Activated CD4-positive, CD25-positive, alpha-beta regulatory T cell treated with anti-CD3 and anti-CD28 coated beads, Interleukin-2, amount 50 U/mL, for 16 hours (primary cell): ENCODE measurements at places on chromosomes 13 and 19.

DNA sequence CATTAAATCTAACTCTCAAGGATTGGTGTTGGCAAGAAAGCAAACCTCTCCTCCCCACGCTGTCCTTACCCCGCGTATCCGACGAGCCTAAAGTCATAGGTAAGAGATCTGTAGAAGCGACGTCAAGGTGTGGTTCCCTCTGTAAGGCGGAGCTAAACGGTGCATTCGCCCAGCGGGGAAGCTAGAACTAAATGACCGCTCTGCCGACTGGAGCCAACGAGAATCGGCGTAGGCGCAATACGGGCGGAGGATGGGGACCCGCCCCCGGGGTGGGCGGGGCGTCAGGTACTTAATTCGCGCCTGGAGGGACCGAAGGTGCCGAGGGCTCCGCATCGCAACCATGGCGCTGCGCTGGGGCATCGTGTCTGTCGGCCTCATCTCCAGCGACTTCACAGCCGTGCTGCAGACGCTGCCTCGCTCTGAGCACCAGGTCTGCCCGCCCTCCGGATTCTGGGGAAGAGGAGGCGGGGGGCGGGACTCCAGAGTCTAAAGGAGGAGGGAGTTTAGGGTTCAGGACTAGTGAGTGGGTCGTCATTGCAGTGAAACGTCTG, at the start of gene DHDH:
DHDH (plus strand) TSS at position 318 of the 551 bp plus-strand sequence; CDS start at position 341, 23 bp downstream.
- peak; percentile 55 for DNase-seq

DNA sequence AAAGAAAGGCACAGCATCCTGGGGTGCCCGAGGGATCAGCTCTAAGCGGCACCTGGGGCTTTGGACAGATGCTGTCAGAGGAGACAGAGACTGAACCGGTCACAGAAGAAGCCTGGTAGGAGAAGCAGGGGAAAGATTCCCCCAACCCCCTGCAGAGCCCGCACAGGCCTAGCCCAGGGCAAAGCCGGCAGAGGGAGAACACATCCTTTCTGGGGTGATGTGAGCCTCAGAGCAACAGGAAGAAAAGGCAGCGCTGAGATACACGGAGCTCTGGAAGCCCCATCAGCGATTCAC, 101.2 kb downstream of the CRYL1 start:
- no peak for DNase-seq

DNA sequence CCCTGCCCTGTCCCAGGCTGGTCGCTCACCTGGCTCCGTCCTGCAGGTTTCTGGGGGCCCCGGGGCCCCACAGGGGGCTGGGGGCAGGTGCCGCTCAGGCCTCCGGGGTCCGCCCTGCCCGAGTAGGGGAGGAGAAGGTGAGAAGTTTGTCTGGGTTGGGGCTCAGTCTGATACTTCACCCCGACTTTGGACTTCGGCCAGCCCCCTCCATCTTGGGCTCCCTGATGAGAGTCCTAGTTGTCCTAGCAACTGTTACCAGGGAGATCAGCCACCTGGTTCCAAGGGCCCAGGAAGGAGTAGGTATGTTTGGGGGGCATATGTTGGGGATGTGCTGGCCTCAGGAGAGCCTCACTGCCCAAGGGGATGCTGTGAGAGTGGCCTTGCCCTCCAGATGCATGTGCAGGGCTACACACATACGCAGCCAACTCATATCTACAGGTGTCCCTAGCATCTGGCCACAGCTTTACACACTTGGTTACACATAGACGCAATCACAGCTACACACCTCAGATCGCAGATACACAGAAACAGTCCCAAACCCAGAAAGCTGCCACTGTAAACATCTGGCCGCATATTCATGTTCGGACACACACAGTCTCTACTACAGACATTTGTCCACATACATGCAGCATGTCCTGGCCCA, 3.4 kb downstream of the NUMBL start:
- DNase-seq: no peak

- DNase-seq: no peak
These were observed 17.5 kb downstream of the ELAVL3 start for GRCh38 chr19:11463391-11463790.

- DNase-seq: no peak
These were observed 22.3 kb downstream of the CEBPG start for GRCh38 chr19:33395561-33396550.

- no peak for DNase-seq
These were observed 846 bp downstream of the TGFBR3L start for GRCh38 chr19:7915250-7916102.

GRCh38 chr13:113955691-113956090, 18.2 kb downstream of the C13orf46 start:
- no peak for DNase-seq

GRCh38 chr13:85738696-85739320, 60.4 kb downstream of the SLITRK6 start:
- DNase-seq: no peak

DNA sequence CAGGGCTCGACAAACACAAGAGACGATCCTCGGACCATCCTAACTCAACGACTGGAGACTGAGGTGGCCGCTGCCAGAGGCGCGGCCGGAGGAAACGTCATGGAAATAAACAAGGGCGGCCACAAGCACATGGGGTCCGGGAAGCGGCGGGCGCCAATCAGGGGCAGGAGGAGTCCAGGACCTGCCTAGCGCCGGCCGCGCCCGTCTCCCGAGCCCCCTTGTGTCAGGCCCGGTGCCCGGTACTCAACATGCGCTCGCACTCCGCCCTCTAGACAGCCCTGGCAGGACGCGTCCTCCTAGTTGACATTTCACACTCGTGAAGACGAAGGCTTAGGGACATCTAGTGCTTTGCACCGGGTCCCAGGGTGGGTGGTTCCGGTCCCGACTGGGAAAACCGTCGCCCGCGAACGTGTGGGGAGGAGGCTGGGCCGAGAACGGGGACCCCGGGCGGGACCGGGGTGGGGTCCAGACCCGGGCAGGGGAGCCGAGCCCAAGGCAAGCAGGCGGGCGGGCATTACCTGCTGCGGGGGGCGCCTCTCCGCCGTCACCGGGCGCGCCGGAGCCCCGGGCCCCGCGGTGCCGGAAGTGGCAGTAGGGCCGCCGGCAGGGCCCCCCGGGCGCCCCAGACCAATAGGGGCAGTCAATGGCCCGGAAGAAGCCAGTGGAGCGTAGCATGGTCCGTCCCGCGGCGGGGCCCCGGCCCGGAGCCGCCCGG, 442 bp downstream of the REXO1 start:
- no peak for DNase-seq

DNA sequence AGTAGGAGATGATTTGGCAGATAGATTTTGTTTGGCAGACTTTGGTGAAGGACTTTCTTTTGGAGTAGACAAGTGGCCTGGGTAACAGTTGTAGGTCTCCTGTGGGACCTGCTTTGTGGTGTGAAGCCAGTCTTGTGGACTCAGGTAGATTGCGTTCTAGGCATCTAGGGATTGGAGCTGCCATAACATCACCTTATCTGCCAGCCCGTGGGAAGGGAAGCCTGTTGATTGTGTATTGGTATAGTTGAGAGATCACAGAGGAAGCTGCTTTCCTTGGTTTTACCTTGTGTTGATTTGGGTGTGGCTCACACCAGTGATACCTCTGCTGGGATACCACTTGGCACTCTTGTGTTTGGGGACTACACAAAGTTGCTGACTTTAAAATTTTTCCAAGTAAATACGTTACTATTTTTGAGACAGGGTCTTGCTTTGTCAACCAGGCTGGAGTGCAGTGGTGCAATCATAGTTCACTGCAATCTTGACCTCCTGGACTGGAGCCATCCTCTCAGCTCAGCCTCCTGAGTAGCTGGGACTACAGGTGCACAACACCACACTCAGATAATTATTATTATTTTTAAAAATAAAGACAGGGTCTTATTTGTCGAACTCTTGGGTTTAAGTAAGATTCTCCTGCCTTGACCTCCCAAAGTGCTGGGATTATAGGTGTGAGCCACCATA, 7.8 kb downstream of the HNRNPM start:
- DNase-seq: no peak

- no peak for DNase-seq
These were observed 12.7 kb upstream of the ZNF43 start for GRCh38 chr19:21848706-21849105.

- DNase-seq: no peak
These were observed 18.4 kb downstream of the ADGRL1 start for GRCh38 chr19:14187561-14187960.
